ENCODE measurements at places on chromosomes 3 and 15.
A peak's percentile ranks its signal among the peaks of the same experiment; 100 is the strongest.

DNA sequence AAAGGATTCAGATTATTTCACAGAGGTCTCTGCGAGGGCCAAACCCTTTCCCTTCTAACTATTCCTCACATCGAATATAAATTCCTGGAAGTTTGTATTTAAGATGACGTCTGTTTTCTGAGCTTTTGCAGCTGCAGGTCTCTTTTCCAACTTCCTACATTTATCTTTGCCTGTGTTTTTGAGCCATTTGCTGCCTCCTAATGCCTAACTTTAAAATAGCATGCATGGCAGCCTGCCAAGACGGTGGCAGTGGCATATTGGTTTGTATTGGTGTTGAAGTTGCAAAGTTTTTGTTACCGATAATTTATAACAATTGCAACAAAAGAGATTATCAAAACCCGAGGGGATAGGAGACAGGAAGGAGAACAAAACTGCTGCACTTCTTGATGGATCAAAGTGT is 187.1 kb upstream of the DNAJC19 start:
- DNase-seq, result peak; percentile 74

- DNase-seq, result no peak
These were observed 48.1 kb downstream of the AMOTL2 start for GRCh38 chr3:134326126-134326525.

GRCh38 chr3:25478211-25478757 is 50.2 kb downstream of the RARB start:
- no peak for DNase-seq

DNA sequence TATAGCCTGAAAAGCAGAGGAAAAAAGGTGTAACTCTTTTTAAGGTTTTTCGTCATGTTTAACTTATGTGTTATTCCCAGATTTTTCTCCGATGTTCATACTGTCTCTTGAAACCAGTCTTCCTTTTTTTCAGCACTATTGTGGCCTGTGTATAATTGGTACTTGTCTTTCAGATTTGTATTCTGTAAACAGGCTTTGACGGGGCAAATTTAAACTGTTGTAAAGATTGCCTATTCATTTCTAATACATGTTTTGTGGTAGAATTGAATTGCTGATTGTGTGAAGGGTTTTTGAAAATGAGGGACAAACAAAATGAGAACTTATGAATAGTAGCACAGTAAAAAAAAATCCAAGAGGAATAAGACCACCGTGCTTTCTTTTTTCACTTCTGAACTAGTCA is 33.6 kb downstream of the AKAP13 start:
- DNase-seq, result no peak

GRCh38 chr15:95832668-95833067 is 497.8 kb upstream of the NR2F2 start:
- no peak for DNase-seq

DNA sequence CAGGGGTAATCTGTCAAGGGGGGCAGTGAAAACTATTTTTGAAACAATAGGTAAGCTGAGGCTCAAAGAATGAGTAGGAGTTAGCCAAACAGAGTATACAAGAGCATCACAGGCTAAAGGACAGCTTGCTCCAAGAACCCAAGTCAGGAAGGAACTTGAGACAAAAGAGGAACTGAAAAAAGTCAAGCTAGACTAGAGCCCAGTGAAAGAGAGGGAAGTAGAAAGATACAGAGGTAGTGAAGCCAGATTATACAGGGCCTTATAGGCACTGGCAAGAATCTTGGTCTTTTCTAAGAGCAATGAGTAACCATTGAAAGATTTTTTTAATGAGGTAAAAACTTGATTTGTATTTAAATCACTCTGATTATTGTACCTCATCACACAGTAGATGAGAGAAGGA is 69.9 kb downstream of the FILIP1L start:
- no peak for DNase-seq

All from left forelimb (tissue), 1 donor.